C1 segment of cervical spinal cord (tissue), 14 donors: ENCODE measurements at places on chromosomes 5 and 9.
A peak's percentile ranks its signal among the peaks of the same experiment; 100 is the strongest.

DNA sequence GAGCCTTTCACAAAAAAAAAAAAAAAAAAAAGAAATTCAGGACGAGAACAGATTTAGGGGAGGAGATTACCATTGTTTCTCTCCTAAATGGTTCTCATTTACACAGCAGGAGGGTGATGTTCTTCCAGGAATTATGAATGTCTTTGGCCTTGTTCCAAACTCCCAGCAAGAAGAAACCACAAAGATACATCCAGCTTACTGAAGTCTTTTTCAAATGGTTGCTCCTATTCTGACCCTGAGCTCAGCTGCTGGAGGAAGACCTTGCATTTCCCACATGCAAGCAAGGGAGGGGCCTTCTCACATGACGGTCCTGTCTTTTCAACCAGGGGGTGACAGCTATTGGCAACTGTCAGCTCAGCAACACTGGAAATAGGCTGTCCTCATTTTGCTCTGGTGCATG is 203.0 kb upstream of the VLDLR start:
- DNase-seq = no peak

DNA sequence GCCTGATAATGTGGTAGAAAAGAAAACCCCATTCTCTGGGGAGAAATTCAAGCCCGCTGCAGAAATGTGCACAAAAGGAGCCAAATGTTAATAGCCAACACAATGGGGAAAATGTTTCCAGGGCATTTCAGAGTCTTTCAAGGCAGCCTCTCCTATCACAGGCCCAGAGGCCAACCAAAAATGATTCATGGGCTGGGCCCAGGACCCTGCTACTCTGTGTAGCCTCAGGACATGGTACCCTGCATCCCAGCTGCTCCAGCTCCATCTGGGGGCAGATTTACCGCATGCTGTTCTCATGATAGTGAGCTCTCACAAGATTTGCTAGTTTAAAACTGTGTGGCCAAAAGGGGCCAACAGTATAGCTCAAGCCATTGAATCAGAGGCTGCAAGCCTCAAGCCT is 41.1 kb downstream of the RAPGEF6 start:
- DNase-seq = no peak

- DNase-seq = no peak
Observed at GRCh38 chr9:38380872-38381534, 11.5 kb upstream of the ALDH1B1 start.

- peak; percentile 71 for DNase-seq
Observed at GRCh38 chr5:36438765-36439561, 137.3 kb upstream of the RANBP3L start.

DNA sequence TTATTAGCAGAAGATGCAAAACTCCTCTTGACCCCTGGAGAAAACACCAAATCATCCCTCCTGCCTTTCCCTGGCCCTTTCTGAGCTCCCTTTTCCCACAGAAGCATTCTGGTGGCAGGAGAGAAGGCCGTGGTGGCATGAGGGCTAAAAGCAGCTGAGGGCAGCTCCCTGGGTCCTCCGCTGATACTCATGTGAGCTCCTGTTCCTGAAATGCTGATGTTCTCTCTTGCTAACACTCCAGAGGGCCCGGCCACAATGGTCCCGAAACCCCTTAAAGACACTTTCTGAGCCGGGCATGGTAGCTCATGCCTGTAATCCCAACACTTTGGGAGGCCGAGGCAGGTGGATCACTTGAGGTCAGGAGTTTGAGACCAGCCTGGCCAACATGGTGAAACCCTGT is 183.1 kb downstream of the HSPA4 start:
- no peak for DNase-seq

DNA sequence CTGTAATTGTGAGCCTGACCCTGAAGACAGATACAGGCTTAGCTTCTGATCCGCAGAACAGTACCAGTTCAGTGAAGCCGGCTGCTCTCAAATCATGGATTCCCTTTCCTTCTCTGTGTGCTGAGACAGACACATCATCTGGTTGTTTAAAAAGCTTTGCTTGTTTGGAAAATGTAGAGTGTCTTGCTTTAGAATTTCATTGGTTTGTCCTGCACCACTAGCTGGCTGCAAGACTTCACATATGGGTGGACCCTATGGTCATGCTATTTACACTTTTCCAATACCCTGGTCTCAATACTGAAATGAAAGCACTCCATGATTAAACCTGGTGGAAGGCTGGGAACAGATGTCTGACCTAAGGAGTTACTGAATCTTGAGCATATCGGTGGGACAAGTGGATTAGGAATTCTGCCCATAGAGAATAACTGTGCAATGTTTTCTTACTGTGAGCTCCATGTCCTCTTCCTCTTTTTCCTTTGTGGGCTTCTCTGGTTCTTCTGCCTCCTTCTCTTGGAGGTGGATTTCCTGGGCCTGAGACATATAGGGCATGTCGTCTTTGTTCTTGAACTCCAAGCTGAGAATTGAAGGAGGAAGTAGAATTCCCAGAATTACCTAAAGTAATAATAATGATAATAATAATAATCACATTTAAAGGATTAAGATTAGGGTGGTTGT is 201.1 kb upstream of the KLF9 start:
- DNase-seq = no peak

DNA sequence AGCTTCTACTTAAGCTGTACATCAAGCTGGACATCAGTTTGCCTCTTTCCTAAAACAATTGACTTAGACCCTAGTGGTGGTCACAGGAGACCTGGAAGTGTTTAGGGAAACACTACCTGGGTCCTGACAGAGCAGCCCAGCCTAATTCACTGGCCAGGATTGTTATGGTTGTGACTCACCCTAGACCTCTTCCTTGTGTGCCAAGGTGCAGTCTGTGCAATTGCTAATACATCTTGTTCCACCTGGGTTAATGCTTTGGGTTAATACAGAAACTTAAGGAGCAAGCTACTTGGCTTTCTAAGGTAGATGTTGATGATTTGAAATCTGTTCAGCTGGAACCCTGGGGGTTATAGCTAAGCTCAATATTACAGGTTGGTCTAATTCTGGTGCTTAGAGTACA is 48.7 kb upstream of the SLC46A2 start:
- DNase-seq = no peak
